ENCODE measurements at places on chromosomes 2 and 18.

GRCh38 chr2:17912266-17912691 is 33.8 kb downstream of the KCNS3 start:
- no peak for DNase-seq

DNA sequence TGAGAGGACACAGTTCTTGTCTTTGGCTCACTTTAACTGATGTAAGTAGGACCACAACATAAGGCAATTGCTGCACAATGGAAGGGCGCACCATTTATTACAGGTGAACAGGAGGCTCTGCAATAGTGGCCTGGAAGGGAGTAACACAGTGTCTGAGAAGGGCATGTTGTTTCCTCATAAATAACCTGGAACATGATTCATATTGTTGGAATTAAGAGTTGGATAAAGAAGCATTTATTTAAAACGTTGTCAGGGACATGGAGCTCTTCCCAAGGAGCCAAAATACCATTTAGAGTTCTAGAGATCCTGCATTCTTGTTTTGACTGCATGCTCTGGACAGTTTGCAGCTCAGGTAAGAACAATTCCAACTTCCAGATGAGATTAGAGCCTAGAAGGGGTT is 110.4 kb downstream of the PLCL1 start:
- no peak for DNase-seq

DNA sequence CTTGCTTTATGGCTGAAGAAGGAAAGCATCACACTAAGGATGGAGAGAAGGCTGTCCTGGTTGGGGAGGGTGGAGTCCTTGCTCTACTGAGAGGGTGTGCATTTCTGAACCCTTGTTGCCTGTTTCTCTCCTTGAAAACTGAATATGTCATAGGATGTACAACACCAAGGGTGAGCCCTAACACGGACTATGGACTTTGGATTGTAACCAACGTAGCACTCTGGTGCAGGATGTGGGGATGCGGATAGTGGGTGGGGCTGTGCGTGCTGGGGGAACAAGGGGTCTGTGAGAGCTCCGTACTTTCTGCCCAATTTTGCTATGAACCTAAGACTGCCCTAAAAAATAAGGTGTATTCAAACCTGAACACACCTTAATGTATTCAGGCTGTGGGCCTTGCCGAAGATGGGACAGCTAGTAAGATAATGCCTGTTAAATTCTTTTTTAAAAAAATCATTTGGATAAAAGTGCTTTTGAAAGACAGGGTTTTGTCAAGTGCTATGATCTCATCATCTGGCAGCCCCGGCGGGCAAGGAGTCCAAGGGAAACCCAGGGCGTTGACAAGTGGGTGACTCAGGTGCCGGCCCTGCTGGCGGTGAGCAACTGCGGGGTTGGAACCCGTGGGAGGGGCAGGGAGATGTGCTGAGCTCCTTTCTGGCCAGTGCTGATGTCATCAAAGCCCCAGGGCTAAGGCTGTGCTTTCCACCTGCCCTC is 54.0 kb downstream of the GATA6 start:
- peak; percentile 72 for DNase-seq

DNA sequence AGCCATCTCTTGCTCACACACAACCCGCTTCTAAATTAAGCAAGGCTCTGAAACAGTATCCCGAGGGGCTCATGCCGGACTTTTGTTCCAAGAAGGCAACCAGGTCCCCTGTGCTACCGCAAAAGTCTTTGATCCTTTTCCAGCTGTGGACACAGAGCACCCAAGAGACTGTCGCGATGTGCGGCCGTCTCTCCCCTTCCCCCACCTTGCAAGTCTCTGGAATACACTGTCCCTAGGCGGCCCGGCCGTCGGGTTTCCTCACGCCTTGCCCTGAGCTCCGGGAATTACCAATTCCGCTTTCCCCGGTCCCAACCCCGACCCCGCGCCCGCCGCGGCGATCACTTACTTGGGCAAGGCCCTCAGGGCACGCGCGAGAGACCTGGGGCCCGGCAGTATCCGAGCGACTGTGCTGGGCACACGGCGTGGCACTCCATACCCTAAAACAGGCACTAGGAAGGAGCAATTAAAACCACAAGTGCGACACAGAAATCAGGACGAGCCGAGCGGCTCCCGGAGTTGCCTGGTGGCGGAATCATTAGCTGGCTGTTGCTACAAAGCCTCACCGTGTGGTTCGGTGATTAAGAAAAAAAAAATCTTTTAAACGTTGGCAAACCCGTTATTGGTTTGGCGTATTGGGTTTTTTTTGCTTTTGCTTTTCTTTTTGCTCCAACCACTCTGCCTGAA is 2.2 kb upstream of the DLX1 start:
- no peak for DNase-seq

- no peak for DNase-seq
Observed at GRCh38 chr2:48380989-48381625, 148.8 kb upstream of the STON1 start.

DNA sequence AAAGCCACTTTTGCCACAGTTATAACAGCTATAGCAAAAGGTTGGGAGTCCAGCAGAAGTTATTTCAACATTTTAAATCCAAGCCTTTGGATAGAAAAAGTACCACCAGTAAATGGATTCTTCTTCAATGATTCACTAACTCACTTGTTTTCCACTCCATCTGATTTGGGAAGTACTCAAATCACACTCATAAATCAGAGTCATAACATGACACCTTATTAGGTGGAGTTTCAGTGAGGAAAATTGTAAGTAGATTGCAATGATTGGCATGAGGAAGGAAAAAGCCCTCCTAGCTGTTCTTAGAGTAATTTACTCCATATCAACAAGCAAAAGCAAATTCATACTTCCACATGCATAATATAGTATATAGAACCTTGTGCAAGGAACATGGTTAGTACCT is 132.9 kb downstream of the NR4A2 start:
- DNase-seq, result no peak

DNA sequence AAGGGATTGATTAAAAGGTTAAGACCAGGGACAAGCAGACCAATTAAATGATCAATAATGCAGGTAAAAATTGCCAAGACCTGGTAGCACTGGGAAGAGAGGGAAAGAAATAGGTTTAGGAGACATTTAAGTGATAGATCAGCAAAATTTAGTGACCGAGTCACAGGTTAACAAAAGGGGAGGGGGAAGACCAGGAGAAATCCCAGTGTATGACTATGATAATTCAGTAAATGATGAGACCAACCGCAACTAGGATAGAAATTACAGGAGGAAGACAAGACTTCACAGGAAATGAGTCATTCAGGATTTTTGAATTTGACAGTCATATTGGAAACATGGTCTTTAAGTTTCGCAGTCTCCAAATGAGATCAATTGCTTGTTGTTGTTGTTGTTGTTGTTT is 62.9 kb downstream of the COBLL1 start:
- DNase-seq, result no peak

DNA sequence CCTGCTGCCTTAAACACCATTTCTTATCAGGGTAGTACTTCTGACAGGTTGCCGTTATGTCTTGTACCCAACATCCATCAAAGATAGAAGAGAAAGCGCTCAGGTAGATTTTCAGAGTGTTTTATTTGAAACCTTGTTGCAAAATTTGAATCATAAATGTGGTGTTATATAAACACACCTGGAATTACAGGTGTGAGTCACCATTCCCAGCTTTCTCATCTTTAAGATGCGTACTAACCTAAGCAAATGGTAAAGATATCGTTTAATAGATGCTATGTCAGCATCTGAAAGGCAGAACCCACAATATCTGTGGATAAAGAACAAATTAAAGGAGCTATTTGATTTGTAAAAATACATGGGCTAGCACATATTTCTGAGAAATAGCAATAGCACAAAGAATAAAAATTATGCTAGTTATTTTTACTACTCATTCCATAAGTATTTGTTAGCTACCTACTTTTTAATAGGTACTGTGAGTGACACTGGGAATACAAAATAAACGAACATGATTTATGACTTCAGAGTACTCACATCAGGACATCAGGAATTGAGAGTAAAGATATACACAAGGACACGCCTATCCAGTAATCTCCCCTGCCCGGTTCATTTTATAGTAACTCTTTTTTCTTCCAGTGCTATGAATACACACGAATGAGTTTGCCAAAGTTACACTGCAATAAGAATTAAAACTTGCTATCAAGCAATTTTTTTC is 193.8 kb downstream of the RBM43 start:
- DNase-seq, result no peak

DNA sequence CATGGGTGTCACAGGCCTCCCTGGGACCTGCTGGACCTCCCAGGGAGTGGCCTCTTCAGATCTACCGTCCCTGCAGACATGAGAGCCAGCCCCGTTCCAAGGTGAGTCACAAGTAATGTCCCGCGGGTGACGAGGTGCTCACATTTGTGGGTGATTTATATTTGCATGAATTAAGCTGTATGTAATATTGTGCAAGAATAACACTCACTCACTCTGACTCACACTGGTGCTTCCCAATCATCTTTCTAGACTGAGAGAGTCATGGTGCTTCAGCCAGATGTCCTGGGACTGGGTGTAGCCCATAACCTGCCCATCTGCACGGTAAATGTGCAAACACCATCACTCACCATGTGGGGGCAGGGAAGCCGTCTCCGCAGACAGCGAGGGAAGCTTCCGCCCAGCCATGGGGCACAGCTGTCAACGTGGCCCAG is 347.5 kb upstream of the SALL3 start:
- no peak for DNase-seq

GRCh38 chr2:170814533-170815230 is 2.0 kb upstream of the GAD1 start:
- no peak for DNase-seq

DNA sequence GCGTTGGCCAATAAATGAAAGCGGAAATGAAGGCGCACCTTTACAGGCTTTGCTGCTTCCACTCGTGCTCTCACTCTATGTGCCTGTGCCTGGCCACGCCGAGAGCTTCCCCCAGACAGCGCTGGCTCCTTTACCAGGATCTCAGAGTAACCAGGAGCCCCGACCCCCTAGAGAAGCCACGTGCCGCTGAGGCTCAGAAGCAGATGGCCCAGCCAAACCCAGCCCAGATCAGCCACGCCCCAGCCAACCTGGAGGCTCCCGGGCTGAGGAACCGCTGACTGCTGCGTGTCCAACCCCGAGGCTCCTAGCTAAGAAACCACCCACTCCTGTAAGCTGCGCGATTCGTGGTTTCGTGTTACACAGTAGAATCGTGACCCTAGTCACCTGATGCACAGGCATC is 199.3 kb downstream of the NCK2 start:
- DNase-seq, result no peak

DNA sequence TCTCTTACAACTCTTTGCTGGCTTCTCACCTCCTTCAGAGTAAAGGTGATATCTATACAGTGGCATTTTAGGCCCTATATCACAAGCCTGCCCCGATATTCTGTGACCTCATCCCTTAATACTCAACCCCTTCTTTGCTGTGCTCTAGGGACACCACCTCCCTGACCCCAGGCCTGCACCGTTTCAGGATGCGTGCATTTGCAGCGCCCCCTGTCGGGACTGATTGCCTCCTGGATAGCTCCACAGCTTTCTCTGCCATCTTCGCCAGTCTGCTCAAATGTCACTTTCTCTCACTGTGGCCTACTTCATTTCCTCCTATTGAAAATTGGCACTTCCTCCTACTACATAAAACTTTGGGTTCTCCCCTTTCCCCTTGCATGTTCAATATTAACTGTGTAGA is 289.6 kb downstream of the SOCS6 start:
- DNase-seq, result no peak

DNA sequence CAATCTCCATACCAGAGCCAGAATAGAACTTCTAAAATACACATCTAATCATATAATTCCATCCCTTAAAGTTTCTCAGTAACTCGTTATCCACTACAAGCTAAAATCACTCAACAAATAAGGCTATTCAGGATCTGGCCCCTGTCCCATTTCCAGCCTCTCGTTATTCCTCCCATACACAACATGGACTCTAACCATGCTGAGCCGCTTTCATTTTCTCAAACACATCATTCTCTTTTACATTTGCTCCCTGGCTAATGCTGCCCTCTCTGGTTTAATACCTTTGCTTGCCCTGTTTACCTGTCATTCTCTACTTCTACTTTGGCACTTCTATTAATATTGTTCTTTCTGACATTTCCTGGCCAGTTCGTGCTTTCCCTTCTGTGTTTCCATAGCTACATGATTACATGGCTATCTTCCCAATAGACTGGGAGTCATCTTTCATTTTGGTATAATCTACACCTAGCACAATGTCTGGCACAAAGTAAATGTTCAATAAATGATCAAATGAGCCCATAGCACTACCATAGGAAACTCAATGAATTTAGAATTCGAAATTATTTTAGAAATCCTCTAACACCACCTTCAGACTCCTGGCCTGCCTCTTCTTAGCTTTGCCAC is 163.6 kb upstream of the VRK2 start:
- no peak for DNase-seq

DNA sequence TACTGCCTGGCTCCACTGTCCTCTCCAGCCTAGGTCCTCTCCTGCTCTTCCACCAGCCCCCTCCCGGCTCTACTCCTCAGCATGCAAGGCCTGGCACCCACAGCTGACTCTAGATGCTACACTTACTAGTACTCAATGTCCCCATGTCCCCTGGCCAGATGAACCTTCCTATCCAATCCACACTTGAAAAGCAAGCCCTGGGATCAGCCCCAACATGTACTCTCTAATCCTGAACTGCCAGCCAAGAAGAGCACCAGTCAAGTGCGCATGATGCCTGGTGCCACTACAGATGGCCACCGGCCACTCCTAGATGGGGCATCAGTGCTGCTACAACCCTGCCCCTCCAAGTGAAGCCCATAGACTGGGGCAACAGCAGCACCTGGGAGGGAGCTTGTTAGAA is 168.2 kb downstream of the STK39 start:
- no peak for DNase-seq

GRCh38 chr18:24271381-24272228 is 126.0 kb downstream of the OSBPL1A start:
- DNase-seq, result peak; percentile 82

DNA sequence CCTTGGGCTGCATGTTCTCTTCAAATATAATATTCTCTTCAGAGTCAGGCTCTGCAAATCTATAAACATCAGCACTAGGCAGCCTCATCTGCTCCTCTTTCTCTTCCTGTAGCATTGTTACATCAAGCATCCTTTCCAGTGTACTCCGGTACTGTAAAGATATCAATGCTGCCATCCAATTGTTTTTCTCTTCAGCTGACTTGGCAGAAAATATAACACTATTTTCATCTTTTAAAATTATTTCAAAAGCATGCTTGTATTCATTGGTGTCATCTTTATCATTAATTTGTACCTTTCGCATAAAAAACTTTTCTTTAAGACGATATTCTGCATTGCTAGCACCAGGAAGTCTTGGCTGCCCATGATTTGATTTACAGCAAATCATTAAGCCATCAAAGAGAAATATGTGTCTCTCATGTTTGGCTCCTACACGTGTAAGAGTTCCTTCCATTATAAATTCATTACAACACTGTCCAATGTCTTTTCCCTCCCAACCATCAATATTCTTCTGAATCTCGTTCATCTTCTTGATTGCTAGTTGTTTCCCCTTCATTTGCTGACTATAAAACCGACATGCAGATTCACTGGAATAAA is 98.1 kb downstream of the SOS1 start:
- DNase-seq, result no peak

DNA sequence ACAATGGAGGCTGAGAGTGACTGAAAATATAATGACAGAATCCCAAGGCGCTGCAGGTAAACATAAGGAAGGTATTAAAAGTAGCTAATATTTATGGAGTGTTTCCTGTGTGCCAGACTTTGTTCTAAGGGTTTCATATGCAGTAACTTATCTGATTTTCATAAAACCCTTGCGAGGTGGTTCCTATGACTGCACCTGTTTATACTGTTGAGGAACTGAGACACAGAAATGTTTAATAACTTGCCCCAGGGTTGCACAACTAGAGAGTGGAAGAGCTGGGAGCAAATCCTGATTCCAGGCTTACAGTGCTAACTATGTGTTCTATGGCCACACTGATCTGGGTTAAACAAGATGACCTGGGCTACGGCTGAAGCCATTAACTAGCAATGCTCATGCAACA is 2.4 kb downstream of the SP110 start:
- DNase-seq, result no peak
